ENCODE measurements at places on chromosomes 3 and 15.

DNA sequence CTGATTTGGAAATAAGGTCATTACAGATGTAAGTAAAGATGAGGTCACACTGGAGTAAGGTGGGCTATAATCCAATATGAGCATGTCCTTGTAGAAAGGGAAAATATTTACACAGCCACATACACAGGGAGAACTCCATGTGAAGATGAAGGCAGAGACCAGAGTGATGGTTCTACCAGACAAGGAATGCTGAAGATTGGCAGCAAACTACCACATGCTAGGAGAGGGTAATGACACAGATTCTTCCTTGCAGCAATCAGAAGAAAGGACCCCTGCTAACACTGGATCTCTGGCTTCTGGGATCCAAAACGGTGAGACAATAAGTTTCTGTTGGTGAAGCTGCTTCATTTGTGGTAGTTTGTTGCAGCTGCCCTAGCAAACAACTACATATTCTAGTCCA is 56.0 kb upstream of the SPTSSB start:
- no peak for DNase-seq

GRCh38 chr3:169268286-169268776 is 395.2 kb downstream of the MECOM start:
- no peak for DNase-seq

DNA sequence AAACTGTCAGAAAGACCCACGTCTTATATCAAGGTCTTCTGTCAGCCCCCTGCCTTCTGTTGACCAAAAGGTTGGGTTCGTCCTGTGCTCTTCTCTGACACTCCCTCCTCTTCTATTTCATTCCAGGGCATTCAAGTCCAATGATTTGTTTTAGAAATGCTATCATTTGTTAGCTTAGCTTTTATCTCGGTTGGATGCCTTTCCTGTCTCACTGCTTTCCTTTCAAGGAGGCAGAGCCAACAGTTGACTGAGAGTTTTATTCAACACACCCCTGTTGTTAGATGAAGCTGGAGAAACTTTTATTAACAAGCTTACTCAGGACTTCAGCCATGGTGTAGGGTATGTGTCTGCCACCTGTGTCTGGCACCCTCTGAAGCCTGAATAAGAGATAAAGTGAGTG is 112.0 kb upstream of the SLC7A14 start:
- DNase-seq: no peak

- DNase-seq: no peak
These were observed 275.3 kb upstream of the CADM2 start for GRCh38 chr3:84683493-84683892.

DNA sequence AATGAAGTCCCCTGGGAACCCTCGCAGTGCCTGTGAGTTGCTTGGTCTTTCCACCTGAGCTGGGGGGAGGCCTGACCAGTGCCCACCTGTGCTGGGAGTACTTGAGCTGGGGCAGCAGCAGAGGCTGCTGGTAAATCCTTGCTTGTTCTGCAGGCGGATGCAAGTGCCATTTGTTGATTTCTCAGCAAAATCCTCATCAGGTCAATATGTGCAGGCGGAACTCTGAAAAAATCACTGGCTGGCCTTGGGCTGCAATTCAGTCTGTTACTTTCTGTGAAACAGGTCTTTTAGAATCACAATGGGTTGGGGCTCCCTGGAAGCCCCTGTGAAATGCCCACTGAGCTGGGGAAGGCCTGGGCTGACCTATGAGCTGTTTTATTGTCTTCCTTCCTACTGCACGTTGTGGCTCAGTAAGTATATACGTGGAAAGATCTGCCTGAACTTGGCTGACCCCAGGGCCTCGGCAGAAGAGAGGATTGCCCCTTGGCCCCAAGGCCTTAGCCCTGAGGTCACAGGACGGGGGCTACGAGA is 182.0 kb upstream of the RGMA start:
- DNase-seq: no peak

- DNase-seq: no peak
These were observed 332.6 kb downstream of the PTPRG start for GRCh38 chr3:61893840-61894566.

GRCh38 chr3:124051636-124052035 is 59.7 kb upstream of the ROPN1 start:
- DNase-seq: no peak

GRCh38 chr3:3503411-3503810 is 295.8 kb upstream of the LRRN1 start:
- no peak for DNase-seq

- no peak for DNase-seq
These were observed 67.5 kb downstream of the PROS1 start for GRCh38 chr3:93906245-93906644.

DNA sequence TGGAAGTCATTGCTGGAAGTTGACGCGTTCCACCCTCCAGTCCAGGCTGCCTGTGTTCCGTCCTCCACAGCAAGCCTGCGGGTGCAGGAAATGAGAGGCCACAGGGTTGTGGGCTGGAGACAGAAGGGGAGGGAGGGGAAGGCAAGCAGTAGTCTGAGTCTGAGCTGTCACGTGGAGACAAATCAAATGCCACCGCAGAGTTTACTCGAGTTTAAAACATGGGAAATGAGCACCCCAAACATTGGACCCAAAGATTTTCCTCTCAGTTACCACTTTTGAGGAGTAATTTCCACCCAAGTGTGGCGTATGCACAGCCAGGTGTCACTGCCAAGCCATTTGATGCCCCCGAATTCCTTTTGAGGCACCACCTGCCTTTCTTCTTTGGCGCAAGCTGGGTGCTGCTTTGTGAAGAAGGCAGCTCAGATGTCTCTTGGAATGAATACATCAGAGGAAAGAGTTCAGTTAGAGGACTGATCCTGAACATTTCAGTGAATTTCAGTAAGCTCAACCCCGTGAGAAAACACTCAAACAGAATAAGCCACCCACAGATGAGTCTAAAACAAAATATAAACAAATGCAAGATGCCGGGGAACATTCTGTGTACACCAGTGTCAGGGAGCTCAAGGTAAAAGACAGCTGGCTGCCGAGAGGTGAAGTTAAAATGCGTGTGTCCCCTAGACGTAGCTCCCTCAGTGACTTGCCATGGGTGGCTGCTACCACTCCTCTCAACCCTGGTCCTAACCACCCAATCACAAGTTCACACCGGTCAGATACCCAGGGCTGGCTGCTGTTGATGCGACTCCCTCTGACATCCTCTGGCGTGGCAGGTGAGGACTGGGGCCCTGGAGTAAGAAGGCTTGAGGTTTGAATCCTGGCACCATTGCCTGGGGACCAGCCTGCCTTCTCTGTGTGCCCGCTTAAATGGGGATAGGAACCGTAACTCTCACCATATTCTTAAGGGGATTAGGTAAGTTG is 203.8 kb downstream of the UACA start:
- DNase-seq: peak; percentile 26

- DNase-seq: no peak
These were observed 644.3 kb downstream of the NR2F2 start for GRCh38 chr15:96974761-96975160.

DNA sequence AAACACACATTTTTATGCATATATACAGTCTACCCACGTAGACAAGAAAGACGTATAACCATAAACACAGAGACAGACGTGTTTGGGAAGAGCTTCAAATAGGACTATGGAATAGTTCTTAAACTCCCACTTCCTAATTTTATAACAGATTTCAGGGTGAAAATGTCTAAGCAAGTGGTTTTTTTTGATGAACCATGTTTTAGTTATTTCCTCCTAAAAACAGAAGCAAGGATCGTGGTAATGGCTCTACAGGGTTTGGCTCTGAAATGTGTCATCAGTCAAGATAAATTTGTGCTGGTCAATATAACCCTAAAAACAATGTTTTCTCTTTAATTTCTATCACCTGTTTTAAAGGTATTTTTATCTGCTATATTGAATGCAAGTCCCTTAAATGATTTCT is 58.2 kb downstream of the FMN1 start:
- DNase-seq: no peak

DNA sequence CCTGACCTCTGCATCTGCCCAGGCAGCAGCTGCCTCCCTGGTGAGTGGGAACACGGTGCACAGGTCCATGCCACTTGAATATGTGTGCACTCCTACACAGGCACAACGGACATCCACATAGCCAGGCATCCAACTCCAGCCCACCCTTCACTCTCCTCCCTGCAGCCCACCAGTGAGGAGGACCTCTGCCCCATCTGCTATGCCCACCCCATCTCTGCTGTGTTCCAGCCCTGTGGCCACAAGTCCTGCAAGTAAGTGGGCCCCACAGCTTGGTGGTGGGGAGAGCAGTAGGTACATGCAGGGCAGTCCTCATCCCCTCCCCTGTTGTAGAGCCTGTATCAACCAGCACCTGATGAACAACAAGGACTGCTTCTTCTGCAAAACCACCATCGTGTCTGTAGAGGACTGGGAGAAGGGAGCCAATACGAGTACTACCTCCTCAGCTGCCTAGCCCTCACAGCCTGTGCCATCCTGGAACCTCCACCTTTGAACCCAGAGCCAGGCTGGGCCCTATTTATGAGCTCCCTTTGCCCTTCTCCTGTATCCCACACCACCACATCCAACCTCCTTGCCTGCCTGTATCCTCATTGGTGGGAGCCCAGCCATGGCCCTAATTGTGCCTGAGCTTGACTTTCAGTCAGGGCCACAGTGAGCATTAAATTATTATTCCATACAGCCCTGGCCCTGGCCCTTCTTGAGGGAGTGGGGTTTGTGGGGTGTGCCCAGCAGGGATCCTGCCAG is 1.5 kb upstream of the AMIGO3 start:
- DNase-seq: no peak

DNA sequence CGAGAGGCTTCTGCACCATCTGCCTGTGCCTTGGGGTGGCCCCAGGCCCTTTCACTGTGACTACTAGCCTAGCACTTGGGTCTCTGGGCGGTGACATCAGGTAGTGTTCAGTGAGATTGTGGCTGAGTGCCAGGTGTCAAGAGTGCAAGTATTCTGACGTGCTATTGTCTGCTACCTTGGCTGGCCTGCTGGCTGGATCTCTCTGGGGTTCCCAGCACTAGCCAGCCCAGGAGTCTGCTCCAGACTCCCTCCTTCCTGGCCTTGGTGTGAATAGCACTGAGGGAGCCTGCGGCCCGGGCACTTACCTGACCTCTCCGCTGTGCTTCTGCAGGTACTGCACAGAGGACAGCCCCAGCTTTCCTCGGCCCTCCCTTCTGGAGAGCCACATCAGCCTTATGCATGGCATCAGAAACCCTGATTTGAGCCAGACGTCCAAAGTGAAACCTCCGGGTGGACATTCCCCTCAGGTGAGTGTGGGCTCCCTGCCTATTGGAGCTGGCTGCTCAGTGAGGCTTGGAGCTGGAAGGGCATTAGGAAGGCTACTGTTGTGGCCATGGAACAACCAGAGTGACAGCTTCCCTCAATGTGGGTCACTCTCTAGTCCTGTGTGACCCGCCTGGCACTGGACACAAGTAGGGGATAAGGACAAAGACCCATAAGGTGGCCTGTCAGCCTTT is 17.5 kb upstream of the ALPK3 start:
- DNase-seq: no peak

DNA sequence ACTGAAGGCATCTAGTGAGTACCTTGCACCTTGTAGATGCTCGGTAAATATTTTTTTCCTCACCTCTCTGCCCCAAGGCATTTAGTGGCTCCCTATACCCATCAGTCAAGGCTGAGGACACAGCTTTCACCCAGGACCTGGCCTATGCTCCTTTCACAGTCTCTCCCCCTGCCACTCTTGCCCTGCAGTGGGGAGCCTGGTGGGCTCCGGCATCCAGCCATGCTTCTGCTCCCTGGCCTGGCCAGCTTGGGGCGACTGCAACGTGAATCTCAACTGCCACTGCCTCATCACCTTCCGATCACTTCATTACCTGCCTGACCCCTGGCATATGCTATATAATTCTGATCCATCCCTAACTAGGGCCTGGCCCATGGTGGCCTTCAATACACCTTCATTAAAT is 735 bp upstream of the CX3CR1 start:
- DNase-seq: no peak

DNA sequence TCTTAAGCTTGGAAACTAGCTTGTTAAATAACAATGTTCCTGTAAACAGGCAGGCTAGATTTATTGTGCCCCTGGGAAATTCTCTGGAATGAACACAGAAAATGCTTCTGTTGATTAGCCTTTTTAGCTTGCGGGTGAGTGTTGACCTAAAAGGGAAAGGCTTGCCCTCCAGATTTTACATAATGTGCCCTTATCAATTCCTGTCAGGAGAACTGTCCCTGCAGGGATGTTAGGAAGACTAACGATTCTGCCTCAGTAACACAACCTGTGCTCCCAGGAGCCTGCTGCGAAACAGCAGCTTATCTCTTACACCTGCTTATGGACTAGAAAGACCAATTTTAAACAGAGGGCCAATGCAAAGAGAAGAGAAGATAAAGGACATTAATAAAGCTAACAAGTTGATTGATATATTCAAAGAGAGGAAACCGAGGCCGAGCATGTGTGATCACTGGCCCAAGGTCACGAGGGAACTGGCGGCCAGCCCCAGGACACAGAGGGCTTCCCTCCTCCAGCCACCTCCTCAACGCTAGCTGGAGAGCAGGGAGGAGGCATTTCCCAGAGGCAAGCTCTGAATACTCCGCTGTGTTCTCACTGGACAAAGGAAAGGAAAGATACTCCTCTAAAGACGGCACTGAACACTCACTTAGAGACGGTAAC is 48.4 kb upstream of the TJP1 start:
- DNase-seq: no peak

DNA sequence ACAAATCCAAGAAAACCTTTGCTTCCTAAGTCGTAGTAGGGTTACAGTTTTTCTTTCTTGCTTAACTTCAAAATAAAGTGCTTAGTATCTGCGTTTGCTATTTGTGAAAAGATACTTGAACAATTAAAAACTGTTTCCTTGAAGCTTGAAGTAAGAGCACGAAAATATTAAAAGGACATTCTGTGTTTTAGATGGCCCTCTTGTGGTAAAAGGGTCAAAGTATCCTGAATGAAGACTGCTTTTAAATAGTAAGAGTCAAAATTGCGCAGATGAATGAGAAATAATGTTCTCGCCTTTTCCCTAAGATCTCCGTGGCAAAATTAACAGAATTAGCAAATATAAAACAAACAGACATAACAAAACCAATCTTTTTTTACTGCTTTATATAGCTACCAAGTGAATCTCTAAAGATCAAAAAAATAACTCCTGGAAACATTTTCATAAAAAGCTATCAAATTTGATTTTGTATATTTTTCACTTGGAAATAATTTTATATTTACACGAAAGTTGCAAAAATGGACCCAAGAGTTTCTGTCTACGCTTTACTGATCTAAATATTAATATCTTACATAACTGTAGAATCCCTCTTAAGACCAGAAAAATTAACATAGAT is 175.4 kb downstream of the MBNL1 start:
- DNase-seq: no peak

- DNase-seq: no peak
These were observed 78.4 kb upstream of the RASGRF1 start for GRCh38 chr15:79168922-79169456.

DNA sequence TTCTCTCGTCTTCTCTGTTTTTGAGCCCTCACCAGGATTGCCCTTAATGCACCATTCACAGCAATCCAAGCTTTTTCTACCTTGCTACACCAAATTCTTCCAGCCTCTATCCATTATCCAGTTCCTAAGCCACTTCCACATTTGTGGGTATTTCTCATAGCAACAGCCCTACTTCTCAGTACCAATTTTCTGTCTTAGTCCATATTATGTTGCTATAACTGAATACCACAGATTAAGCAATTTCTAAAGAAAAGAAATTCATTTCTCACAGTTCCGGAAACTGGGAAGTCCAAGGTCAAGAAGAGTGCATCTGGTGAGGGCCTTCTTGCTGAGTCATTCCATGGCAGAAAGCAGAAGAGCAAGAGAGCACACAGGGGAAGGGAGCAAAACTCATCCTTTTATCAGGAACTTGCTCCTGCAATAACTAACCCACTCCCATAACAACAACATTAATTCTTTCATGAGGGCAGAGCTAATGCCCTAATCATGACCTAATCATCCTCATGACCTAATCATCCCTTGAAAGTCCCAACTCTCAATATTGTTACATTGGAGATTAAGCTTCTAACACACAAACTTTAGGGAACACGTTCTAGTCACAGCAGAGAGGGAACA is 9.7 kb upstream of the EIF1B start:
- DNase-seq: no peak
